ENCODE measurements at places on chromosomes 6 and 20. TPM values are rescaled to one million over a fixed set of nuclear protein-coding genes. Genes with fewer than 3 reads are reported as not detected.

DNA sequence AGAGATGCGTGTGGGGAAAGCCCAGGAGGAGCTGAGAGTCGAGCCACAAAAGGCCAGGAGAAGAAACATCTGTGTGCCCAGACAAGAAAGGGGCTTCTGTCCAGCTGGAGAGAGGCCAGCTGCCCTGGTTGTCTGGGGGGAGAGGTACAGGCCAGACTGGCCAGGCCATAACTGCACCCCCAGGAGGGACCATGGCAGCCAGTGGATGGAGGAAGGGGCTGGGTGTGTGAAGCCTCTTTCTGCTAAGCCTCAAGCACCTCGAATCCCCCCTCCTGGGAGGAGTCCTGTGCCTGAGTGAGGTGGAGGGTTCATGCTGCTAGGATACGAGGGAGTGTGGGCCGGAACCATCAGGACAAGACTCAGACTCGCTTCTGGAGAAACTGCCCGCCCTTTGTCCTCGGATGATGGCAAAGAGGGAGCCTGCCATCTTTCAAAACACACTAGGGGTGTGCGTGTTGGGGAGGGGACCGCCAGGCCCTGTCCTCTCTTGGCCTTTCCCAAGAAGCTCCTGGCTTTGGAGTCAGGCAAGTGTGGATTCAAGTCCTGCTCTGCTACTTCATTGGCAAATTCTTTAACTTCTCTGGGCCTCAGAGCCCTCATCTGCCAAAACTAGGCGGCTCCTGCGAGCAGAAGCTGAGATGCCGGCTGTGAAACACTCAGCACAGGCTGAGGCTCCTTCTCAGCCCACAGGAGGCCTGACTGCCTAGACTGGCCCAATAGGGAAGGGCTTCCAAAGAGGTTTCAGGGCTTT lies 90.3 kb downstream of the ASXL1 start:
- H3K36me3 ChIP-seq: peaks cover 93% of the 10 kb centered on the region
- no peaks in the 10 kb centered on the region for H3K27me3 ChIP-seq
- no peak overlapping the region for H3K4me3 ChIP-seq
- no peaks in the 10 kb centered on the region for H3K4me1 ChIP-seq
- DNase-seq: no peak
- no peak overlapping the region for H3K27ac ChIP-seq

DNA sequence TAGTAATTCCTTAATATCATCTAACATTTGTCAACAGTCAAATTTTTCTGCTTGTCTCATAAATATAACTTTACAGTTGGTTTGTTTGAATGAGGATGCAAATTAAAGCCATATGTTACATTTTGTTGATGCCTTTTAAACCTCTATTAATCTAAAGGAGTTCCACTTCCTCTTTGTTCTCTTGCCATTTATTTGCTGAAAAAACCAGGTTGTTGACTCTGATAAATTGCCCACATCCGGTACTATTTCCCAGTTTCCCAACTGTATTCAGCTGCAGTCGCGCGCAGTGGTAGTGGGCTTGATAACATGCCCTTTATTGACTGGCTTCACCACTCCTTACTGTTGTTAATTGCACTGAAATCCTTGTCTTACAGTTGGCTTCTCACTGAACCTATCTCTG lies 32.8 kb upstream of the SIRPB2 start:
- no peak overlapping the region for H3K27ac ChIP-seq
- peaks cover 17% of the 10 kb centered on the region for H3K27me3 ChIP-seq

DNA sequence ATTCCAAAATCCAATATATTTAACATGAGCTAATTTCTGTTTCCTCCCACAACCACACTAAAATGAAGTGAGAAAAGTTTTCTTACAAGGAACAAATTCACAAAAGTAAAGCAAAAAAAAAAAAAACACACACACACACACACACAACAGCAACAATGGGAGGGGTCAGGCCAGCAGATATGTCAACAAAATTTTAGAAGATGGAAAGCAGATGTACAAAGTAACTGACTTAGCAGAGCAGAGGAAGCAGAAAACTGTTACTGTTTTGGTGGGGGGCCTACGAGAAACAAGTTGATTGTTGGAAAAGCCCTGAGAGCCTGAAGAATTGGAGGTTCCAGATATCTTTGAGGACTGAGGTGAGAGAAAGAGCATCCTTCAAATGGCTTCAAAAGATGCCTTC lies 11.7 kb downstream of the EPB41L2 start:
- peaks cover 19% of the 10 kb centered on the region for H3K4me1 ChIP-seq
- H3K36me3 ChIP-seq: peaks cover 44% of the 10 kb centered on the region
- no peak overlapping the region for H3K4me3 ChIP-seq
- H3K27me3 ChIP-seq: no peaks in the 10 kb centered on the region
- H3K27ac ChIP-seq: no peak overlapping the region
- no peak for DNase-seq

DNA sequence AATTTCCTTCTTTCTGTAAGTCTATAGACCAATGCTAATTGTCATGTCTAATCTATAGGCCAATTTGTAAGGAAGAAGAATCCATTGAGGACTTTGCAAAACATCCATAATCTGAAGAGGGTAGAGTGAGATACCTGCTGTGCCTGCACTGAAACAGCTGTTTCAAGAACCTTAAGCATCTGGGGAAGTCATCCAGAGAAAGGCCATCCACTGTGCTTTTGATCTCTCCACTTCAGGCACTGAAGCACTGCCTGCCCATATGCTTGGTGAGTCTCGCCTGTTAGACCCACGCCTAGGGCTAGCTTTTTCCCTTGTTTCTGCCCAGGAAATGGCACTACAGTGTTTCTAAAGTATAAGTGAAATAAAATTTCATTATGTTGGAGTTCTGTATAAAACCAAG lies 921.8 kb upstream of the EPHA7 start:
- H3K27ac ChIP-seq: no peak overlapping the region
- H3K4me3 ChIP-seq: no peak overlapping the region
- no peaks in the 10 kb centered on the region for H3K27me3 ChIP-seq
- no peaks in the 10 kb centered on the region for H3K4me1 ChIP-seq

The HDDC2 gene
- 156 TPM for total RNA-seq

GRCh38 chr20:13099676-13100075 lies 90.9 kb downstream of the SPTLC3 start:
- no peak overlapping the region for H3K4me3 ChIP-seq
- H3K4me1 ChIP-seq: no peaks in the 10 kb centered on the region
- DNase-seq: no peak

The CFAP206 gene
- not detected for total RNA-seq

DNA sequence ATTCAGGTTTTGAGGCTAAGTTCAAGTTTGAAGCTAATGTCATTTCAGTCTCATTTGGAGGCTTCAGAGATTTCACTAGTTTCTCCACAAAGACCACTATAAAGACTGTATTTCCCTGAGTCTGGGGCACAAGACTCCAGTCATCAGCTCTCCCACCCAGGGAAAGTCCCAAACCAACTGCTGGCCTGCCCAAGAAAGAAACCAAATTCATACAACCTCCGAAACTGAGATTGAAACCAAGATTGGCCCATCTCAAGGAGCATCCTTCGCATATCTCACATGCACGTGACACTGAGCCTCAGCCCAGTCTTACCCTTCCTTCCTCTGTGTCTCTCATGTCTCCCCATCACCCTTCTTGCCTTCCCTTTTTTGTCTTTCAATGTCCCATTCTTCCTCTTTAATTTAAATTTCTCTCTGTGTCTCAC lies 3.5 kb upstream of the LTA start:
- peaks cover 3% of the 10 kb centered on the region for H3K4me1 ChIP-seq
- no peaks in the 10 kb centered on the region for H3K27me3 ChIP-seq
- no peak for DNase-seq

The DSP gene
- 0.08 TPM for total RNA-seq

The CD83 gene
- total RNA-seq: 24.6 TPM

DNA sequence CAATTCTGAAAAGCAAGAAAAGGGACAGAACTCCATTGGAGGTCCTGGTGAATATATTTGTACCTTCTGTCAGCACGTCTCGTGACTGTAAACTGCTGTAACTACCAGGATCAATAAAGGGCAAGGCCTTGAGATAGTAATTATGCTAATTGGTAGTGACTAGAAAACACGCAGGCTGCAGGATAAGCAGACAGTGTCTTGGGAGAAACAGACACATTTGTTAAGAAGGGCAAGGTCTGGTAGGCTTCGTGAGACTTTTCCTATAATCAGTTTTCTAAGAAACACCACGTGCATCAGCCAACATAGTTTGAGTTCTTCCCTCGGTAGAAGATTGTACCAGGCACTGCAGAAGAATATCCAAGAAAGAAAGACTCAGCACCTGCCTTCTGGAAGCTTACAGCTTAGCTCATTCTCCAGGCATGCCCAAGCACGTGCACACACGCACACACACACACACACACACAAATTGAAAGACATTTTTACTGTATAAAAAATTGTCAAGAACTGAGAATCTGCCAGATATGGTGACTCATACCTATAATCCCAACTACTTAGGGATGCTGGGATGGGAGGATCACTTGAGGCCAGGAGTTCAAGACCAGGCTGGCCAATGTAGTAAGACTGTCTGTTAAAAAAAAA lies 167.0 kb upstream of the SASH1 start:
- no peak overlapping the region for H3K27ac ChIP-seq
- no peaks in the 10 kb centered on the region for H3K27me3 ChIP-seq
- no peak overlapping the region for H3K4me3 ChIP-seq

- H3K36me3 ChIP-seq: no peaks in the 10 kb centered on the region
- no peak overlapping the region for H3K4me3 ChIP-seq
- H3K27ac ChIP-seq: no peak overlapping the region
- no peak for DNase-seq
Observed at GRCh38 chr6:46320505-46320904, 149.7 kb upstream of the ENPP5 start.

The PPP1R3D gene
- total RNA-seq: 7.4 TPM

The ERVFRD-1 gene
- not detected for total RNA-seq

- no peak overlapping the region for H3K27ac ChIP-seq
- no peak for DNase-seq
- H3K27me3 ChIP-seq: no peaks in the 10 kb centered on the region
- H3K36me3 ChIP-seq: no peaks in the 10 kb centered on the region
Observed at GRCh38 chr20:10465135-10465534, 30.0 kb downstream of the SLX4IP start.

The TSBP1 gene
- total RNA-seq: not detected

DNA sequence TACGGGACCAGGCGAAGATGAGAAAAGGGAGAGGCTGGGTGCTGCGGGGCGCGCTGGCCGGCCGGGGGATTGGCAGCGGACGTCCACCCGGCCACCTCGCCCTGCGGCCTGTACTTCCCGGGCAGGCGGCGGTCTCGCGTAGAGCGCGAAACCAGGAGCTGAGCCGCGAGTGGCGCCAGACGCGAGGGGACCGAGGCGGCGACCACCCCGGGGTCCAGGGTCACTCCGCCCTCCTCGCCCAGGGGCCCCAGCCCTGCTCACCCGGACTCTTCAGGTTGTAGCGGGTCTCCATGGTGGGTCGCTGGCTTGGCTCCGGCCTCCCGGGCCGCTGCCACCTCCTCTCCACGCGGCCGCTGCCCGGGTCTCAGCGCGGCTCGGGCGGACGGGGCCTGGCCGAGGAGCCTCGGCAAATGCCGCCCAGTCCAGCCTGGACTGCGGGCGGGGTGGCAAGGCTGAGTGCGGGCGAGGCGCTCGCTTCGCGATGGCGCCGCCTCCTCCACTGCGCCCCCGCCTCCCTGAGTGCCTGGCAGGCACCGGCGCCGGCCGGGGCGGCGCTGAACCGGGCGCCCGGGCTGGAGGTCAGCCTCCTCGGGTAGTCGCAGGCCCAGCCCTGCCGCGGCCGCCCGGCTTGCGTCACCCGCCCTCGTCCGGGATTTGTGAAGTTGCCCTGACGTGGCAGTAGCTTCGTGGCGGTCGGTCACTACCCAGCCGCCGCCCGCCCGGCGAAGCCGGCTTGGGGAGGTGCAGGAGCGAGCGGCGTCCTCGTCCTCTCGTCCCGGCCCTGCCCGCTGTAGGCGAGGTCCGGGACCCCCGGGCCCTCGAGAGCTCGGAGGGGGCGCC lies at the start of gene UBE2J1:
TSS of gene UBE2J1 (minus strand) at position 445 of the 840 bp plus-strand sequence. CDS start at position 292, 153 bp downstream.
- H3K27ac ChIP-seq: peak within 1 kb of the TSS; percentile 96
- H3K36me3 ChIP-seq: peaks cover 9% of the 10 kb centered on the region
- peak within 1 kb of the TSS; percentile 87 for H3K4me3 ChIP-seq
- H3K4me1 ChIP-seq: peaks cover 33% of the 10 kb centered on the region
- no peaks in the 10 kb centered on the region for H3K27me3 ChIP-seq
- DNase-seq: peak; percentile 89

DNA sequence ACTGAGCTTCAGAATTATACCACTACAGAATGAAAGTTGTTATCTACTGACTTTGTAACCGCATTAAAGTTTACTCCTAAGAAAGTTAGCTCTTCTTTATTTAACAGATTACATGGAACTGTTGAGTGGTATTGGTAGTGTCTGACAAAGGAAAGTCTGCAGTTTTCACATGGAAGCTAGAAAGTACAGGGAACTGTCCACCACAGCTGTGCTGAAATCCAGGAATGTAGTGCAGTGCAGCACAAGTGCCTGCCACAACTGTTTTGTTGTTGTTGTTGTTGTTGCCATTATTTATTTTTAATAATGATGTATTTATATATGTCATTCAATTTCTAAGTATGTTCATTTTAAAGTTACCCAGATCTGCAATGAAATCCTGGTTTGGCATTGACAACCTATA lies 464.9 kb downstream of the TBC1D32 start:
- no peaks in the 10 kb centered on the region for H3K36me3 ChIP-seq
- H3K27ac ChIP-seq: no peak overlapping the region
- H3K27me3 ChIP-seq: no peaks in the 10 kb centered on the region
- no peak overlapping the region for H3K4me3 ChIP-seq

The SMLR1 gene
- total RNA-seq: not detected

DNA sequence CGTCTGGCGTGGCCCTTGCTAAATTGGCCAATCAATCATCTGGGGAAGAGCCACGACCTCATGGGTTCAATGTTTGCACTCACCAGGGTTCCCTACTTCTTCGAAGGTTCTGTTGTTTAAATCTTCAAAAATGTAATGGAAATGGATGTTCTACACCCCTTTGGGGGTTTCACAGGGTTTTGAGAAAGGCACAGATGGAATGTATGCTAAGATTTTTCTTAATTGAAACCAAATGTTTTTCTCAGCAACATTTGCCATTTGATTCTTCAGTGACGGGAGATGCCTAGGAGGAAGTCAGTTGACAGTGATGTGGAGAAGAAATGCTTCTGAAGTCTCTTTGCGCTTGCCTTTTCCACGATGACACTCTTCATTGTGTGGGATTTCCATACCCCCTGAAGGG lies 312.3 kb downstream of the ESR1 start:
- H3K27ac ChIP-seq: no peak overlapping the region
- no peaks in the 10 kb centered on the region for H3K27me3 ChIP-seq
- peaks cover 8% of the 10 kb centered on the region for H3K36me3 ChIP-seq
- no peak for DNase-seq
- H3K4me1 ChIP-seq: no peaks in the 10 kb centered on the region

DNA sequence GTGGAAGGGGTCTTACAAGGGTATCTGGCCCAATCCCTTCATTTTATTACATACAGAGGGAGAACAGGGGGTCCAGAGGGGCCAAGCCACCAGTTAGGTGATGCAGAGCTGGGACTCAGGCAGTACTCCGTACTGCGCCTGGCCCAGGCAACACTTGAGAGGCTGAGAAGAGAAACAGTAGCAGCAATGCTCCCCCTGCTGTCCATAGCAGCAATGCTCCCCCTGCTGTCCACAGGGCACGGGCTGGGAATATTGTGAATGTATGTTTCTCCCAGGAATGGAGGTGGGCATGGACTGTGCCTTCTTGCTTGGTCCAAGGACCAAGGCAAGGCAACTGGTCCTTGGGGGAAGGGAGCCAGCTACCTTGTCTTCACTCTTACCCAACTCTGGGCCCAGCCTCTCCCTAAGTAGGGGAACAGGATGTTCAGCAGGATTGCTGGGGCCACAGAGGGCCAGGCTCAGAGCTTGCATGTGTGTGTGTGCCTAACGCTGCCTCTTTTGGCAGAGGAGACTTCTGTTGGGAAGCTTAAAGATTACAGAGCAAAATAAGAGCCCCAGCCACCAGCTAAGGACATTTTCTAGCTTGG lies 14.8 kb upstream of the FAM83C start:
- H3K27me3 ChIP-seq: no peaks in the 10 kb centered on the region
- peaks cover 9% of the 10 kb centered on the region for H3K36me3 ChIP-seq
- no peak overlapping the region for H3K4me3 ChIP-seq
- peak; percentile 83 for DNase-seq

The GGTLC1 gene
- total RNA-seq: not detected

- no peak overlapping the region for H3K27ac ChIP-seq
- H3K4me3 ChIP-seq: no peak overlapping the region
Observed at GRCh38 chr6:138007014-138007472, 100.2 kb downstream of the PERP start.

The TUBB1 gene
- 0.05 TPM for total RNA-seq

All from SJSA1 (cell line).